ENCODE measurements at places on chromosomes 3 and 15. TPM values are rescaled to one million over a fixed set of nuclear protein-coding genes. Genes with fewer than 3 reads are reported as not detected.

GRCh38 chr3:78707609-78708008 lies 1060.2 kb downstream of the ROBO1 start:
- DNase-seq = no peak

DNA sequence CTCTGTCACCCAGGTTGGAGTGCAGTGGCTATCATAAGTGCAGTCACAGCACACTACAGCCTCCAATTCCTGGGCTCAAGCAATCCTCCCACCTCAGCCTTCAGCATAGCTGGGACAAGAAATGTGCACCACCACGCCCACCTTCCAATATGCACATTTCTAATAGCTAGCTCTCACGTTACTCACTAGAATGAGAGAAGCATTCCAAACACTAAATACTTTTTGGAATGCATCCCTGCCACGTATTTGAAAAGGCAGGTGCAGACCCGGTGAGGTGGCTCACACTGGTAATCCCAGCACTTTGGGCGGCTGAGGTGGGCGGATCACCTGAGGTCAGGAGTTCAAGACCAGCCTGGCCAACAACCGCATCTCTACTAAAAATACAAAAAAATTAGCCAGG lies 7.6 kb upstream of the TCF12 start:
- no peak for DNase-seq

PLA2G4E gene
- not detected for total RNA-seq

- no peak for DNase-seq
Measured at GRCh38 chr3:72155391-72156064, 370.6 kb upstream of the PROK2 start.

COLQ gene
- total RNA-seq = 2.1 TPM

GRCh38 chr3:134797741-134798451 lies 2.8 kb downstream of the EPHB1 start:
- no peak for DNase-seq

GRCh38 chr3:95464346-95464745 lies 1350.0 kb upstream of the EPHA6 start:
- no peak for DNase-seq

DNA sequence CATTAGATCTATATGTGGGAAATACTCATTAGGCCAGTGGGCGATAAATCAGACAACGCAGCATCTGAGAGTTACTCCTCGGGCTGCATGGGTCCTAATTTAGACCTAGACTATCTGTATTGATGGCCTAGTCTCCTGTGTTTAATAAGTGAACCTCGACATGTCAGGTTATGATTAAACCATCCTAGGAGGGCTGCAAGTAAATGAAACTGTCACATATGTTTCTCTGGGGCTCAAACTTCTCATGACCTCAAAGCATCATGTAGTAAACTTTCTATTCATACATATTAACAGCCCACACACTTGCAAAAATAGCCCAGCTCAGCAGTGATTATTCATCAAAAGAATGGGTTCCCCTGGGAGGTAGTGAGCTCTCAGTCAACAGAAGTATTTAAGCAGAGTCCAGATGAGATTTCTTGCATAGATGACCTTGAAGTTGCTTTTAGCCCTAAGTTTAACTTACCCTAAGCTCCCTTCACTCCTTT lies 51.6 kb downstream of the RAB11A start:
- no peak for DNase-seq

EOMES gene
- 5.1 TPM for total RNA-seq

GRCh38 chr15:93250209-93250608 lies 161.2 kb upstream of the RGMA start:
- no peak for DNase-seq

DNA sequence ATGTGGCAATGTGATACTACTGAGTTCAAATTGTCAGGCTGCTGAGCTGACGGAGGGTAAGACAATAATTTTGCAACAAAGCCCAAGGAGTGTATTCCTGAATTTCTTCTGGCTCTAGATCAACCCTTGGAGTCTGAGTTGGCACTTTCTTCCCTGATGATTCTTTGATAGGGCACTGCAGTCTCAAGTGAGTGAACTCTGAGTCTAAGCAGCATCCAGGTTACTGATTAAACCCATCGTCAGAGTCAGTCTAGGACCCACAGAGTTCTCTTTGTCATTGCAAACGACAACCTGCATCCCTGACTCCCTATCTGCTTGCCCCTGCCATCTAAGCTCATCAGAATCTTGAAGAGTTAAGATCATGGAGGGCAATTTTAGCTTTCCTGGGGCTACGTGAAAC lies 58.6 kb downstream of the MME start:
- DNase-seq = no peak

B3GNT5 gene
- 6.9 TPM for total RNA-seq

PAQR5 gene
- 0.15 TPM for total RNA-seq

ZDHHC3 gene
- 135 TPM for total RNA-seq

DNA sequence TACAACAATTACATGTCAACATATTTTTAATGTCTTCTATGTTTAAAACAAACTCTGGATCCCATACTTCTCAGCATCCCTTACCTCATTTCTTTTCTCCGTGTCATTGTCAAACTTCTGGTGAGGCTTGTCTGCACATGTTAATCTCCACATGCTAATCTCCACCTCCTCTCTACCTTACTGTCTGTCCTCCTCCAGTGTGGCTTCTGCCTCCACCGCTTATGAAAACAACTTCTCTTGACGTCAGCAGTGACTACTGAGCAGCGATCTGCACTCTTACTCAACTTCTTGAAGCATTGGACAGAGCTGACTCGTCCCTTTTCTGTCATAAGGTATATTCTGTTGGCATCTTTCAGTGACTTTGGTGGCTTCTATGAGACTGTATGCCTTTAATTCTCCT lies 338.2 kb upstream of the THRB start:
- no peak for DNase-seq

- no peak for DNase-seq
Measured at GRCh38 chr15:67855842-67856241, 16.0 kb upstream of the RNU6-1 start.

ANKDD1A gene
- 6.9 TPM for total RNA-seq

- no peak for DNase-seq
Measured at GRCh38 chr3:123348471-123349200, 100.3 kb downstream of the ADCY5 start.

PPP1R14D gene
- not detected for total RNA-seq

GRCh38 chr15:64193971-64194370 lies 31.1 kb upstream of the PPIB start:
- DNase-seq = no peak

- no peak for DNase-seq
Measured at GRCh38 chr3:33926998-33927605, 128.7 kb downstream of the PDCD6IP start.

GRCh38 chr3:16455966-16456365 lies 57.5 kb downstream of the RFTN1 start:
- DNase-seq = no peak

LIPC gene
- total RNA-seq = not detected

GRCh38 chr3:66803206-66803605 lies 194.9 kb upstream of the KBTBD8 start:
- DNase-seq = peak; percentile 37

CLSTN2 gene
- 0.74 TPM for total RNA-seq

APOD gene
- total RNA-seq = 5.0 TPM

GRCh38 chr3:58621086-58621830 lies 44.1 kb upstream of the FAM107A start:
- no peak for DNase-seq

- no peak for DNase-seq
Measured at GRCh38 chr3:34012102-34012461, 213.7 kb downstream of the PDCD6IP start.

- DNase-seq = no peak
Measured at GRCh38 chr15:36958606-36959005, 141.7 kb downstream of the MEIS2 start.

DNA sequence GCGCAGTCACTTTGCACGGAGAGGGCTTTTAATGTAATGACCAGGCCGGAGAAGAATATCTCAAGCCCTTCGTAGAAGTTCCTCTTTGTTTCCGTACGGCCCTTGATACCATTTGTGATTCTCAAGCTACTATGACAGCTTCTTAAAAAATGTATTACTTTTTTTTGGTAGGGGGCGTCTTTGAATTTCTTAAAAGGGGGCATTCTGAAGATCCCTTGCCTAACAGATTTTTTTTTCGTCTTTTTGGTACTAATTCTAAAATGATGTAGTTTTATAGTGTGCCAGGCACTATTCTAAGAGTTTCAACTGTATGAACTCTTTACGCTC lies 614.0 kb downstream of the MCTP2 start:
- no peak for DNase-seq

DNA sequence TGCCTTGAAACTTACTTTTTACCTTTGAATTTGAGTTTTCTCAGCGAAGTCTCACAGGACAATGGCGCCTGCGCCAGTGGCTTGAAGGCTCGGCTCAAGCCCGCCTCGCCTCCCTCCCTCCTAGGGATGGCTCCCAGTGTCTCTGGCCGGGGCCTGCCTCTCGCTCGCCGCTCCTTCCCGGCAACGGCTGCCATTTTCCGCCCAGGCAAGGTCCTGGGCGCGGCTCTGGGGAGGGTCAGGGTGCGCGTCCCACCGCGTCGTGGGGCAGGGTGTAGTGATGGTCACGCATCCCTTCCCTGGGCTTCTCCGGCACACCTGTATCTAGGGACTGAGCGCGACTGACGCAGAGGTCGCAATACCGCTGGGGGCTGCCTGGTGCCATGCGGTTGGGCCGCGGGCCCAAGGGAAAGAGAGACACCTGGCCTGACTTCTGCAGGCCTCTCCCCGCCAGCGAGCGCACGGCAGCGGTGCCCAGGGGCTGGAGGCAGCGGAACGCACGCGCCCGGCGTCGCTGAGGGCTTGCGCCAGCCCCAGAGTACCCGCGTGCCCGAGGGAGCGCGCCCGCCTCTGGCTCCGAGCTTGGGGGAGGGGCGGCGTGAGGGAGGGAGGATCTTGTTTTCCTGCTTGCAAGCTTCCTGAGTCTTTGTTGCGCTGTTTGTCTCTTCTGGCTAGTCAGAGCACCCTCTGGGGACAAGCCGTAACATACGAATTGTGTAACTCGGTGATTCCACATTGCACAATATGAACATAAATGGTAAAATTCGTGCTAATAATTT lies 20.7 kb upstream of the FEM1B start:
- DNase-seq = peak; percentile 93

GRCh38 chr15:66895794-66896453 lies 169.5 kb upstream of the SMAD3 start:
- no peak for DNase-seq

DNA sequence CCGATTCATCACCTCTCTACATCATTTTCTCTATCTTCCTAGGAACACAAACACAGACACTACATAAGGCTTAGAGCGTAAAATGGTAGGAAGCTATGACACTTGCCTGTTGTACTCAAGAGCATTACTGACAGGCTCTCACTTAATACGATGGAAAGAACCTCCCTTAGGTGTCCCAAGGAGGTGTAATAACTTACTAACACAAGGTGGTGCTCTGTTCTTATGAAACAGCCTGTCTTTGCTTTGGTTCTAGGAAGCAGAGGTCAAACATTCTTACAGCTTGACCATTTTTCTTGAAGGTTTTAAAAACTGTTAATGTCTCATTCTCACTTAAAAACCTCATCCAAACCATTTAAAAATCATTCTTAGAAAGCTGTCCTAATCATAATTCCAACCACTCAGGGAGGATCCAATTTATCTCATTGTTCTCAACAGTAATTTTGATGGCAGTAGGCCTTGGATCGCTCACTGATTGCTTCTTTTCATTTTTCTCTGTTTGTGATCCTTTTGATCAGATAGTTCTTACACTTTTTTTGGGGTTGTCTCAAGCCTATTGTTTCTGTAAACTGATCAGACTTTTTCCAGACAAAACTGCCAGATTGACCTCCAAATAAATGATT lies 317.8 kb upstream of the AGTR1 start:
- peak; percentile 8 for DNase-seq

GRCh38 chr3:134231131-134231530 lies 19.5 kb downstream of the RYK start:
- DNase-seq = no peak

- DNase-seq = no peak
Measured at GRCh38 chr3:169456900-169457299, 206.6 kb downstream of the MECOM start.

- DNase-seq = peak; percentile 74
Measured at GRCh38 chr3:42547401-42547945, 34.3 kb downstream of the SEC22C start.

GOLGA8M gene
- total RNA-seq = 1.3 TPM

DNA sequence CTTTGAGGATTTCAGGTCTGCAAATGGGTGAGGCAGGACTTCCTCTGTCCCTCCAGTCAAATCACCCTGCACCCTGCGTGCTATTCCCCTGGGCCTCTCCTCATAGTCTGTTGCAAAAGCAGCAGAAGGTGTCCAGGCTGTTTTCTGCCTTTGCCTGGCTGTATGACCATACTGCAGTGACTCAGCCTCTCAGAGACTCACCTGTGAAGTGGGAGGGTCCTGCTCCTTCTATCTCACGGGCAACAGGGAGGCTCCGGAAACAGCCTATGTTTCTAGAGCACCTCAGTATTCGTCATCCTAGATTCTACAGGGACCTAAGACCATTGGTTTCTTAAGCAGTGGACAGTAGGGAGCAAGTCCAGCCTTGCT lies 216.4 kb downstream of the TLE3 start:
- no peak for DNase-seq

DNA sequence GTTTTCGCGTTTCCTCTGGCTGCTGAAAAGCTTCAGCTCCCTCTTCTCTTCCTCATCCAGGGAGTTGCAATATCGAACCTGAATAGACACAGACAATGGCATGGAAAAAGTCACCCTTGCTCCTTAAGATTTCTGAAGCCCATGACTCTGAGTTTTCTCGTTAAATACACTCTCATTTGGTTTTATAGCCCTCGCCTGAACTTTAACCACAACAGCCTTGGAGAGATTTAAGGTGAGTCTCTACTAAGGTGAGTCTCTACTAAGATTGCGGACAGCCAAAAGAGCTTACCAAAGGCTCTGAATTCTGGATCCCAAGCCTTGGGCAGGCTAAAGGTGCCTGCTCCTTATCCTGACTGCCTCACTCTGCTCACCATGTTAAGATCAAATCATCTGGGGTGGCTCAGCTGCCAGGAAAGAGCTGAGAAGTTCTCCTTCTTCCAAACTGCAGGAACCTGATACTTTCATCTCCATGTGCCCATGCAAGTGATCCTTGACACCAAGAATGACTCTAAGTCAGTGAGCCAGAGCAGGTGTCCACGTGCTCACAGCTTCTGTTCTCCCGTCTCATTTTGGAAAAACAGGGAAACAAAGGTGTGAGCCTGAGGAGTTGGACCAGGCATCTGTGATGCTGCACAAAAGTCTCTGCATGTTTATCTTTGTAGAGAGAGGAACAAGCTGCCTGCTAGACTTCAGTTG lies 65.1 kb downstream of the PRICKLE2 start:
- no peak for DNase-seq

CSK gene
- 100 TPM for total RNA-seq

PRSS50 gene
- total RNA-seq = 0.38 TPM
